Suppressor macrophage treated with lipopolysaccharide for 4 hours (primary cell): ENCODE measurements at places on chromosomes 7 and 10.

DNA sequence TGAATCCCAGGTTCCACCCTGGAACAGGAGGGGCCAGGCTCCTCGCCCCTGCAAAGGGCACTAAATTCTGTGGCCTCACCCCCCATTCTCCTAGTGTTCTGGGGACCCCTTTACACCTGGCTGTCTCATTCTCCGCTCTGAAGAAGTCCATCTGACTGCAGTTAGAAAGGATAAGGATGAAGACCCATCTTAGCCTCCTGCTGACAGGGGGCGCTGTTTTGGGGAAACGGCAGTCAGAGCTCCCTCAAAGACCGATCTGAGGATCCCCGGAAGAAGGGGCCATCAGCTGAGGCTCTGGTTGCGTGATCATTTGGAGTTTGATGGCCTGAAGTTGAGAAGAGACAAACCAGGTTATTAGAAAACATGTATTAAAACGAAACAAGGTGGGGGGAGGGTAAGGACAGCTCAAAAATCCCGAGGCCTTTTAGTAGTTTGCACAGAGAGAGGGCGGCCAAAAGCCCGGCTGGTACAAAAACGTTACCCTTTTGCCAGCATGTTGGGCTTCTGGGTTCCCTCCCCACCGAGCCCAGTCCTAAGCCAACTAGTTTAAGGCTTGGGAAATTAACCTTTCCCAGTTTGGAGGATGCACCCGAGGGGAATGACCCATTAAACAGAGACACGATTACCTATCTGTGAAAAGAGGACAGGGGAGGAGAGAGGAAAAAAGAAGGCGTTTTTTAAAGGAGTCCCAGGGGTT is 102.8 kb downstream of the CHN2 start:
- peak; percentile 24 for DNase-seq

- DNase-seq, result peak; percentile 27
Measured at GRCh38 chr7:81447351-81447952, 322.4 kb downstream of the HGF start.

GRCh38 chr7:86958380-86958779 is 101.1 kb downstream of the ELAPOR2 start:
- DNase-seq, result no peak

- no peak for DNase-seq
Measured at GRCh38 chr10:90133606-90134005, 432.2 kb downstream of the KIF20B start.

GRCh38 chr7:28433699-28434219 is 21.4 kb downstream of the CREB5 start:
- peak; percentile 21 for DNase-seq

DNA sequence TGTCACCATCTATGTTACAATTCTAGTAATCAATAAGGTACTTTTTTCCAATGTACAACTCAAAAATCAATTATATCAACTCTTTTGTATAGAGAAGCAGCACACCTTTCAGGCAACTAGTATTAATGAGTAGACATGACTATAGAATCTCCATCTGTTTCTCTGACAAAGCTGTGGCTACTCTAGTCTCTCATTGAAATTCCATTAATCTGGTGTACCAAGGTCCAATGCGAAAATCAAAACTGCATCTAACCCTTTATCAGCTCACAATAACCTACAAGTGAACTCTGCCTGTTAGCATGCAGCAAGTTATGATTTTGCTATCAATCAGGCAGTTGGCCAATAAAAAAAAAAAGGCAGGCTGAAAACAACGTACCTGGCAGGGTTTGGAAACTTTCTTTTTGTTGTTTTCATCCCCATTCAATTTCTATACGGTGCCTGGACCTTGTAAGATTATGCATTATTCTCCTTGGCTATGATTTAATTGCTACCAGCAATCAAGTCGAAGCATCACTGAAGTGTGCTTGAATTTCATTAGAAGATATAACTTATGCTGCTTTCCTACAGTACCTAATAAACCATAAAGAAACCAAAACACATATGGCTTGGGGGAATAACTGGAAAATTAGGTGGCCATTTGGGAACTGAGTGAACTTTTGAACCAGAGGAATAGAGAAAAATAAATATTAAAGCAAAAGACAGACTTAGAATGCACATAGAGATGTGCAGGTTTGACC is 23.2 kb downstream of the SKAP2 start:
- DNase-seq, result no peak

GRCh38 chr10:76971547-76972170 is 665.9 kb downstream of the KCNMA1 start:
- DNase-seq, result no peak

- no peak for DNase-seq
Measured at GRCh38 chr10:105010411-105011121, 369.5 kb downstream of the SORCS3 start.

- DNase-seq, result no peak
Measured at GRCh38 chr7:781186-781849, 51.0 kb upstream of the SUN1 start.

- DNase-seq, result peak; percentile 43
Measured at GRCh38 chr10:110209454-110209925, 2.1 kb downstream of the MXI1 start.

DNA sequence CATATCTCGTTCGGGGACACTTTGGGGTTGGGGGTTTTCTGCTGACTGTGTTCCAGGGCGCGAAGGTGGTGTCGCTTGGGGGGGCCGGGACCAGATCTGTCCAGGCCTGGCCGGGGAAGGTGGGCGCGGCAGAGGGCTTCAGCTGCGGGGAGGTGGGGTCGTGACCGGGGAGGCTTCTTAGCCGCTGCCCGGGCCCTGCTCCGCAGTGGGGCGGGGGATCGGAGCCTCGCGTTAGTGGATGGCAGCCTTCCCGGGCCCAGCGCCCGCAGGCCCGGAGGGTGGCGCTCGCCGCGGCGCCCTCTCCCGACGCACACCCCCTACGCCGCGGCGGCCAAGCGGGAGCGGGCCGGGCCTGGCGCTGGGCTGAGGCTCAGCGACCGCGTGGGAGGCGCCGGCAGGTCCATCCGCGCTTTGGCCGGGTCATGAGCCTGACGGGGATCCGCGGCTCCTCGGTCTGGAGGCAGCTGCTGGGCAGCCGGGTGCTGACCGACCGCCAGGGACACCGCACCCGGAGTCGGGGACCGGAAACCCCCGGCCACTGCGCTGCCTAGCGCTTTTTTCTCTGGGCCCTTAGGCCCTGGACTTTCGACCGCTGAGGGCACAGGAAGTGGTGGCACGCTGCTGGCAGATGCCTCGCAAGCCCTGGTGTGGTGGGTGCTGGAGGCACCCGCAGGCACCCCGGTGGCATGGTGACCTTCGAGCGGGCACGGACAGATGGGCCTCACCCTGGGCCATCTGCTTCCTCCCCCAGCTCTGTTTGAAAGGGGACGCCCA is 1.2 kb downstream of the AGAP3 start:
- DNase-seq, result peak; percentile 75

DNA sequence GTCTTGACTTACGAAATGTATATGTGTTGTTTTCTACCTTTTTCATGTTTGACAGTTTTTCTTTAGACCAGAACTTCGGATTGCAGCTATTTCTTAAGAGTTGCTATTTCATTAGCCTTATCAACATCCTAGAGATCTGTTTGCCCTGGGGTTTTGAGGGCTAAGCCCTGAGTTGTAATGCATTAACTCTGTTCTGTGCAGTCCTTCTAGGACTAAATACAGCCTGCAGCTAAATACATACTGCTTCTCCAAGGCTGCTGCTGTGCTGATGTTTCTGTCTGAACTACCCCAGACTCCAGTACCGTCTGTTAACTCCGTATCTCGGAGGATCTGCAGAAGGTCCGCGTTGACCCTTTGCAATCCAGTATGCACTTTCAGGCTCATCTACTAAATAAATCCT is 26.5 kb downstream of the KIAA1217 start:
- DNase-seq, result no peak

DNA sequence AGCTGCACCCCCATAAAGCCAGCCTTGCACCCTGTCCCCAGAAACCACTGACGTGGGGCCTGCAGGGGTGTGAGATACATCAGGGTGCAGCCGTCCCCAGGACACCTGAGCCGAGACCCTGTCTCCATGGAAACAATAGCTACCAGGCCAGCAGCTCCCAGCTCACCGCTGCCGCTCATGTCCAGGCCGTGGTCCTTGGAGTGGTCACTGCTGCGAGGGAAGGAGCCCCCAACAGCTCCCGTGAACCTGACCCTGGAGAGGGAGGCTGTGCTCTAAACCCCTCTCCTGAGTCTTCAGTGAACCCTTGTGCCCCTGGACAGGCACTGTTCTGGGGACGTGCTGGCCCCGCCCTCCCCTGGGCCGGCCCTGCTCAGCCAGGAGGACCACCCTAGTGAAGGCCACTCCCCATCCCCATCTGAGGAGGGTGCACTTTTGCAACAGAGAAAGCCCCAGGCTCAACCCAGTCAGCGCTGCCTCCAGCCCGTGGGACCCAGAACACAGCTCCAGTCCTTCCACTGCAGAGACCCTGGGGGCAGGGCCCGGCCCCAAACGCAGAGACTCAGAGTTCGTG is 19.6 kb upstream of the INPP5A start:
- DNase-seq, result no peak

DNA sequence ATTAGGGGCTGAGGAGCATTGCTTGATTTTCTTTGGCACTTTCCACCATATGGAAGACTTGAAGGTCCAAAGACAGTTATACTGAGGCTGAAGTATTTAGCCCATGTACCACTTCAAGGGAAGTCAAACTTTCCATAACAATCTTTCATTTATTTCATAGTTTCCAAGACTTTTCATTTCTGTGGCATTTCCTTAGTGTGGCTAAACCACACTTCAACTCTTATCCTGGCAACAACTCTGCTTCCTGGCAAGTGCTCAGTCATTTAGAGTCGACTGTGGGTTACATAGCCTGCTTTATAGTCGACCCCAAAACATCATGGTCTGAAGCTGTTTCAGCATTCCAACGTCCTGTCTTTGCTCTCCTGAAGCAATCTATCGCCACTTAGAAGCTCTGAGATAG is 343.0 kb upstream of the SEMA3D start:
- no peak for DNase-seq

DNA sequence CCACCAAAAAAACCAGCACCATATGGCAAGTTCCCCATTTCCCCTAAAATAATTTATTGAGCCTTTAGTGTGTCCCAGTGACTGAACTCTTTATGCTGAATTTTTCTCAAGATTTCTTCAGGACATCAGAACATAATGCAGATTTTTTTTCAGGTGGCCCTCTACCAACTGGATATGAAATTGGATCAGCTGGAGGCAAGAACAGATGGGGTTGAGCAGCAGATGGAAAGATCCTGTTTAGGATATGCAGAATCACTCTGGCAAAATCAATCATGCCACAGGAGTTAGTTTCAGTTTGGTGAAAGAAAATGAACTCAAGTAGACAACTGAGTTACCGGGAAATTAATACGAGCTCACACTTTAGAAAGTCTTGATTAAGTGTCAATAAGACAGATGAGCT is 761.5 kb upstream of the C7orf33 start:
- DNase-seq, result no peak

DNA sequence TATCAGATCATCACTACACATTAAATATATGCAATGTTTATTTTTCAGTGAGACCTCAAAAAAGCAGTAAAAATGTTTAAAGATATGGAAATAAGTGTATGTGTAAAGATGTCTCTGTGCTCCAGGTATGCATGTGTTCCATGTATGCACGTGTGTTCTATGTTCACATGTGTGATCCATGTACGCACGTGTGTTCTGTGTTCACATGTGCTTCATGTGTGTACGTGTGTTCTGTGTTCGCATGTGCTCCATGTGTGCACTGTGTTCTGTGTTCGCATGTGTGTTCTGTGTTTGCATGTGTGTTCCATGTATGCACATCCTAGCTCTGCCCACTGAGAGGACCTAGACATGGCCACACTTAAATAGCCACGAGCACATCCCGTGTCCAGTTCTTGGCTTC is 15.6 kb upstream of the PDIA4 start:
- DNase-seq, result no peak

DNA sequence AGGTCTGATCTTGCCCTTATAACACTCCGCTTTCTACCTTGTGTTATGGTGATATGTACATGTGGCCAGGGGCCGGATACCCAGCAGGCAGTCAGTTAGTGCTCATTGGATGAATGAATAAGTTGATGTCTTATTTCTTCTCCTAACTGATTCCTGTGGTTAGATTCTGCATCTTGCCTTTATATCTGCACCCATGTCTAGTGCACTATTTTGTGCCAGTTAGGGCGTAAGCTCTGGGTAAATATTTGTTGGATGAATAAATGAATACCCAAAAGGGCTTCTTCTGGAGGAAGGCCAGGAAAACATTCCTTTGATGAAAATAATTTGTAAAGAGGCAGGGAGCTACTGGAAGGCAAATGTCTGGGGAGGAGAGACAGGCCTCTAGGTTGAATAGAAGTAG is 148.2 kb downstream of the CHN2 start:
- no peak for DNase-seq

DNA sequence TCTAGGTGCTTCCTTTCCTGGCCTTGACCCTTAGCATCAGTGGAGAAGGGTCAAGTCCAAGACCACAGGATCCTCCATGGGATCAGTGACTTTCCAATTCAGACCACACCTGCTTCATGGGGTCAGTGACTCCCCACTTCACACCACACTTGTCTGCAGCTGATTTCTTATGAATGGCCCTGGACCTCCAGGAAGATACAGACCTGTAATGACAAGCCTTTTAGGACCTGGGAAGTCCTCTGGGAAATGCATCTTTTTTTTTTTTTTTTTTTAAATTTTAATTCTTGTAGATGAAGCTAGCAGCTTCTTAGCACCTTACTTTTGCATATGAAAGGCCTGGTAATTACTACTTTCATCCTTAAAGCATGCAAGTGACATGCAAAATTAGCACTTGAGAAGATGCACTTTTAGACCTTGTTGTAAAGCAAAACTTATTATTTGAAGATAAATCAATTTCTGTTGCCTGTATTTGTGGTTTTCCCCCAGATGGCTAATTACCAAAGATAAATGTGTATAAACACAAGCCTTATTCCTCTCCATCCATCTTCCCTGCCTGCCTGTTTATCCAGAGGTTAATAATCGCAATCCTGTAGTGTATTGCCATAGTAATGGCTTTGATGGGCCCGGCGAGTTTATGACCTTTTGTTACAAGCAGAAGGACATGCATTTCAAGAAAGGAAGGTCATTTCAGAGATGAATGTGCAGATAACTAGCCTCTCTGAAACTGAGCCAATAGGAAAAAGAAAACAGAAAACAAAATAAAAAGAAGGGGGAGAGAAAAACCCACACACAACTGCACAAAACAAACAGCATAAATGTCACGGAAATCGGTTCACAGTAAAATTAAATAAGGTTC is 1018.7 kb downstream of the TYW1 start:
- no peak for DNase-seq

- DNase-seq, result peak; percentile 60
Measured at GRCh38 chr10:73875139-73875475, 752 bp upstream of the CAMK2G start.

DNA sequence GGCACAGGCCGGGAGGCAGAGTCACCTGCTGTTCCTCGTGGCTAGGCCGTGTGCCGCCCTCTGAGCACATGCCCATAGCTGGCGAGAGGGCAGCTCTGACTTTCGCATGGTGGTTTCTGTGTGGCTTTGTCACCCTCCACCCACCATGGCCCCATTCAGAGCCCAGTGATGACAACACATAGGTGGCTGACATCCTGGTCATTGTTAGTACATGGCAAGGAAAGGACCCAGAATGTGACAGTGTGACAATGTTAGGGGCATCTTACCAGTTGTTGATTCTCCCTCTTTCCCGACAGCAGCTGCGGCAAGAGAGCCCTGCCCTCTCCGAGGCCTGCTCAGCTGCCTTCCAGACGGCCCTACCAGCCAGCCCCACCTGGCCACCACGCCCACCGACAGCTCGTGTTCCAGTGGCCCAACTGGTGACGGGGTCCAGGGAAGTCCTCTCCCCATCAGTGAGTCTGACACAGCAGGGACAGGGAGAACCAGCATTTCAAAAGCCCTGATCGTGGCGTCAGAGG is 52.2 kb downstream of the ZNF467 start:
- no peak for DNase-seq
